ENCODE measurements at places on chromosomes 16 and 17.

- no peak for DNase-seq
These were observed 421.8 kb downstream of the UTP18 start for GRCh38 chr17:51682115-51682514.

GRCh38 chr17:77869665-77870132 lies 88.8 kb upstream of the TNRC6C start:
- DNase-seq, result no peak

DNA sequence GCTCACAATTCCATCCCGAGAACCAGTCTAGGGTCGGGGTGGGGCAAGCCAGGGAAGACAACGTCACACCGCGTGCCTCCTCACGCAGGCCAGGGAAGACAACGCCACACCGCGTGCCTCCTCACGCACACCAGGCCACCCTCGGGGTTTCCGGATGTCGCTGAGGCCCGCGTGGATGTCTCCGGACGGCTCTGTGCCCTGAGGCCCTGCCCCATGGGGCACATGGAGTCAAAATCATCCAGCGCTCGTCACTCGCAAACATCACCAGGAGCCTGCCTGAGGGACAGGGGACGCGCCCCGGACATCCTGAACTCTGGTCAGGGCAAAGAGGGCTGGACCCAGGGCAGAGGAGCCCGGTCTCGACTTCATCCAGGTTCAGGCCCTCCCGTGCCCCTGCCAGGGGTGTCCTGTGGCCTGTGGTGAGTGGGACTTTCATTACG lies 3.7 kb downstream of the TMEM204 start:
- DNase-seq, result no peak

- no peak for DNase-seq
These were observed 609.9 kb upstream of the RBFOX1 start for GRCh38 chr16:6722786-6723185.

GRCh38 chr17:30170415-30170987 lies 53.9 kb downstream of the NSRP1 start:
- DNase-seq, result no peak

DNA sequence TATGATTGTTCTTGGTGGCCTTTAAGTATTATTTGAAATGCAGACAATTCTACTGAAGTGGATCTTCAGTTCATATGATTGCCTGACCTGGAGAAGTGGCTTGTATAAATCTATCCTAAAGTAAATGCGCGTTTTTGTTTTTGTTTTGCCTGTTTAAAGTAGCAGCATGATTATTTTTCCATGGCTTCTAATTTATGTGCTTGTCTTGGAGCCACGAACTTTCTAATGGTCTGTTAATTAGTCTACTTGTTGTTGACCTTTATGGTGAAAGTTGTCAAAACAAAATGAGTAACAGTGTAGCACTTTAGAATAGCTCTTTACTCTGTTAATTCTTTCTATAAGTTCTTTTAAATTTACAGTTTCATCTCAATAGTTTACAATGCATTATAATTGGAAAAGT lies 1.7 kb downstream of the PRKAR1A start:
- no peak for DNase-seq

DNA sequence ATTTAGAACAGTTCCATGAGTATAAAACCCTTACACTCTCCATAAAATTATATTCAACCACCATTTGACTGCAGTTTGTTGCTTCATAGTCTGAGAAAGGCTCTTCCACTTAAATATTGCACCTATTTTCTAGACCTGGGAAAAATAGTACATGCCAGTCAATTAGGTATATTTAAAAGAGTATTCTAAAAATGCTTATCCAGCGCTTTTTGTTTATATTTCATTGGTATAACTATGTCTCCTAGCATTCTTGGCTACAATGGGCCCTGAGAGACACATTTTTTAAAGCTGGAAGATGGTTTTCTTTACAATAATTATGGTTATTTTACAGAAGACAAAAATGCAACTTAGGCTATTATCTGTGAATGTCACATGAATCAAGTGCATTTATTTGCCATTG lies 439.4 kb downstream of the KCNJ18 start:
- no peak for DNase-seq

GRCh38 chr17:37605813-37606505 lies 3.3 kb downstream of the SYNRG start:
- DNase-seq, result no peak

GRCh38 chr16:30005341-30006094 lies 5.3 kb downstream of the DOC2A start:
- DNase-seq, result peak; percentile 51

DNA sequence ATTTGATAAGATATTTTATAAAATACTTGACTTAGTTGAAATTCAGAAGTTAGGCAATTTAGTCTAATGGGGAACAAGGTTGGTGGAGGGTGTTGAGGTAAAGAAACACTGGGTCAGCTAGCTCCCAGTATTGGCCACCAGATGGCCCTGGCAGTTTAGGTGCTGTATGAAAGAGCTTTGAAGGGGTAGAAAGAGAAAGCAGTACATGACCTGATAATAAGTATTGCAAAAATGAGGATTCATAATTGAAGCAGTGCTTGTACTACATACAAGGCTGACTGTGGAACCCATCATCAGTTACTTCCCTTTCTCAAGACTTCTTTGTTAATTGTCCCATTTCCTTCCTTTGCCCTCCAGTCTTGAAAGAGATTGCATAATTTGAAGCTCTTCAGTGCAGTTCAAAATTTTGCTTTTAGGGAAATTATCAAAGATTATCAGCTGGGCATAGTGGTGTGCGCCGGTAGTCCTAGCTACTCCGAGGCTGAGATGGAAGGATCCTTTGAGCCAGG lies 29.4 kb downstream of the TANC2 start:
- DNase-seq, result no peak

DNA sequence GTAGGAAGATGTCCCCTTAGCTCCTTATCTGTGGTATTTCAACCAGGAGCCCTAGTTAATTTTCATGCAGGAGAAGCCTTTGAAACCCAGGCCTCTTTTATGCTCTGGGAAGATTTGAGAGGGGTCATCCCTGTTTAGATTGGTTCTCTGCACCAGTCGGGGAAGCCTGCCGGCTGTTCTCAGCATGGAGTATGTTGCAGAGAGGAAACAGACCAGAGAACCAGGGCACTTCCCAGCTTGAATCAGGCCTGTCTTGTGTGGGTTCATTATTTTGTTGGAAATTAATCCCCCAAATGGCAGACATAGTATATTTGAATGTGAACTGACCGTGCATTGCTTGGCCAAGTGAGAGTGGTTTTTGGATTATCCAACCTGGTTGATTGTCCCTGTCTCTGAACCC lies 1082.1 kb upstream of the RBFOX1 start:
- DNase-seq, result no peak

DNA sequence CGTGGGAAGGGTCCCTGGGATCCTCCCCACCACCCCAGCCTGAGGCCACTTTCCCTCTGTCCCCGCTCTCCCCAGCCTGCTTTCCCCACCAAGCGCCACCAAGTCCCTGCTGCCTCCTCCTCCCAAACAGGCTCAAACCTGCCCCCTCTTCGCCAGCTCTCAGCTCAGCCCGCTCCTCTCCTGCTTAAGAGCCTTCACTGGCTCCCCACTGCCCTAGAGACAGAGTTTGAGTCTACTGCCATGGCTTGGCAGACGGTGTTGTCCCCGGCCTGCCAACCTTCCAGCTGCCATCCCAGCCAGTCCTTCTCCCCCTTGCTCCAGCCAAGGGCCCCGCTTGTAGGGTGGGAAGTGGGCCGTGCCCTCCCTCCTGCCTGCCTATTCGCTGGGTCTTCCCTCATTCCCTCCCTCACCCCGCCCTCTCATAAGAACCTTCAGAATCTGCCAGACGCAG lies 11.1 kb downstream of the IL4R start:
- no peak for DNase-seq

DNA sequence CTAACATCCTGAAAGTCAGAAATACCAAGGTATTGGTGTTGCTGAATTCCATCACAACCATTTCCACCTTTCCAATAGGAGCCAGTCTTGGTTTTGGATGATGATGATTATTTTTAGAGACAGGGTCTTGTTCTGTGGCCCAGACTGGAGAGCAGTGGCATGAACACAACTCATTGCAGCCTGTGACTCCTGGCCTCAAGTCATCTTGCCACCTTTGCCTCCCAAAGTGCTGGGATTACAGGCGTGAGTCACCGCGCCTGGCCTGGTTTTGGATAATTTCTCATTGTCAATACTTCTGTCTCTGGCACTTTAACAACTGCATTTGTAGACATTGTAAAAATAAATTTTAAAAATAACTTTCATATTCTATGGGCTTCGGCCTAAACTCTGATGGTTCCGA lies 22.6 kb downstream of the STAT5B start:
- DNase-seq, result no peak

- DNase-seq, result peak; percentile 36
These were observed 1.8 kb downstream of the ZACN start for GRCh38 chr17:76080768-76081287.

DNA sequence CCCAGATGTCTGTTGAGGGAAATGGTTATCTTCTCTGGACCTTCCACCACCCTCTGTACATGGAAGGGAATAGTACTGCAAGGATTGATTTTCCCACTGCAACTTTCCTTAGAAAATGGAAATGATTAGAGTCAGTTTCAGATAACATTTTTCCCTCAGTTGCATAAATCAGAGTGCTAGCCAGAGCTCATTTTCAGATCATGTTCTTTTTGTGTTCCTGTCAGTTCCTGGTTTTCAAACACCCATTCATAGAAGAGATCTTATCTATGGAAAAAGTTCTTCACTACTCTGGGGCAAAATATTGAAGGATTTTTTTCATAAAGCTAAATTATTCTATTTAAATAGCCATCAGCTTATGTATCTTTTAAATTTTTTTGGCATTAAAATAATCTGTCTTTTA lies 11.7 kb upstream of the COX10 start:
- no peak for DNase-seq

DNA sequence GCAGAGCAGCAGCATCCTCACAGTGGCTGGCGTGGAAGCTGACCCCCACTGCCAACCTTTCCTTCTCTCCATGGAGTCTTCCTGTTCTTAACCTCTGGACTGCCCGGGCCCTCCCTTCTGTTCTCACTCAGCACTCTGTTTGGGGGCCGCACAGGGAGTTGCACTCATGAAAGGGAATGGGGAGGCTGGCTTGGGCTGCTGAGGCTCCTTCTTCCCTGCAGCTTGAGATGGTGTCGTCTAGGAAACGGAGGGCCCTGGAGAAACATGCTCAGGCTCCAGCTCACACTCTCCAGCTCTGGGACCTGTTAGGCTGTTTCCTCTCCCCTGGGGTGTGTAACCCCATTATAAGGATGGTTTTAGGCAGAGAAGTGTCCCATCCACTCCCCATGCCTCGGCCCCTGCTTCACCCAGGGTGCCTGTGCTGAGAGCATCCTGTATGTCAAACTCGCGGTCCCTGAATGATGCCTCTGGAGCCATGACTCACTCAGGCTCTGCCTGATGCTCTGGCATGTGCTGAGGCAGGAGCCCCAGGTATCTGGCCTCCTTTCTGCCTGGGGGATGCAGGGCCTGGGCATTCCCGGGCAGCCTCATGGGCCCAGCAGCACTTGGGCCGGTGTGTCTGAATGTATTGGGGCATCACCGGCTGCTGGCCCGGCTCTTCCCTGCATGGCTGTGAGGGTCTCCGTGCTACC lies 18.9 kb downstream of the TMEM94 start:
- DNase-seq, result no peak

- DNase-seq, result no peak
These were observed 9.1 kb downstream of the MYH11 start for GRCh38 chr16:15847611-15848175.

- no peak for DNase-seq
These were observed 1.4 kb upstream of the MILR1 start for GRCh38 chr17:64447526-64447925.

GRCh38 chr17:83160443-83161297 lies 81.3 kb downstream of the METRNL start:
- no peak for DNase-seq

GRCh38 chr17:80952291-80952690 lies 39.4 kb upstream of the CHMP6 start:
- no peak for DNase-seq

DNA sequence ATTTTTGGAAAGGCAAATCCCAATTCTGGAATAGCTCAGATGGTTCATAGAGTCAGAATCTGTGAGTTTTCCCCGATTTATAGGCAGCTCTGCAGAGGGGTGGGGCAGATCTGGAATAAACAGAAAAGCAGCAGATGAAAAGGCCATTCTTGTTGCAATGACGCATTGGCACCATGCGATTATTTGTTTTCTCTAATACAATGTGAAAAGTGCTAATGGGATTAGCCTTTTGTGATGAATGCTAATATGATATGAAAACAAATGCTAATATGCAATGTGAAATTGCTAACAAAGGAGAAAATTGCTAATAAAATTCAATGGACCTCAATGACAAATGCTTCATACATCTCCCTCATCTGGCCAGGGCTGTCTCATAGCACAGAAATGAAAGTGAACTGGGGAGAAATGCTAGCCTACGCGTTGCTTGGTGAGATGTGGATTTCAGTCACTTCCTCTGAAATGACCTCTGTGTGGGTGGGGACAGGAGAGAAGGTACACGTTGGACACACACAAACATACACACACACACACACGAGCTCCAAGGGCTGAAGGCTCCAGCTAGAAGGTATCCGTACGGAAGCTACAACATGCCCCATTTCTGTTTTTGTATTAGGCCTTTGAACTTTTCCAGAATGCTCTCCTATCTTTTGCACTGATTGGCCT lies 394.5 kb downstream of the XYLT1 start:
- no peak for DNase-seq

DNA sequence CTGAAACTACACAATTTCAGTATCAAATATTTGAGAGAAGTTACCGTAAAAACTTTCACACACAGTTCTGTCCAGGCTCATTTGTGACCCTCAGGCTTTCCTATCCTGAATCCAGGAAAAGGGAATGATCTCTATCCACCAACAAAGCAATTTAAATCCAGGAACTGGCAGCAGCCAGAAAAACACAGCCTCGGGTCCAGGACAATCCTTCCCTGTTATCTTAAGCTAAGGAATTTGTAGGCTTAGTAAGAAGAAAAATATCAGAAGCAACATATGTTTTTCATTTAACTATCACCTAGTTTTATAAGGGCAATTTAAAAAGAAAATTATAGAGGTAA lies 47.1 kb downstream of the TEX2 start:
- no peak for DNase-seq

- no peak for DNase-seq
These were observed 7.4 kb upstream of the PMFBP1 start for GRCh38 chr16:72179204-72179970.

DNA sequence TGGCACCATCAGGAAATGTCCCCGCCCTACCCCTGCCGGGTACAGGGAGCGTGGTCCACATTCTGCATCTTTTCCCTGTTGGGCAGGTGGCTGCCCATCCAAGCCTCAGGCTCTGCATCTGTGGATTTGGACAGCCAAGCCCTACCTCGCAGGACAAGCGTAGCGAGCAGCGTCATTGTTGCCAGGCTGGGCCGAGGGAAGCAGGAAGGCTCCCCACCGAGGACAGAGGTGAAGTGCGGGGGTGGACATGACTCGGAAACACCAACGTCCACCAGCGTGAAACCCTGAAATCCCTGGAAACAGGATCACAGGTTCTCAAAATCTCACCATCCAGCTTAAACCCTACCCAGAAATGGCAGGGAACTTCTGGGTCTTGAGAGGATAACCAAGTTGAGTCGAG lies 73.6 kb downstream of the SOCS1 start:
- no peak for DNase-seq

DNA sequence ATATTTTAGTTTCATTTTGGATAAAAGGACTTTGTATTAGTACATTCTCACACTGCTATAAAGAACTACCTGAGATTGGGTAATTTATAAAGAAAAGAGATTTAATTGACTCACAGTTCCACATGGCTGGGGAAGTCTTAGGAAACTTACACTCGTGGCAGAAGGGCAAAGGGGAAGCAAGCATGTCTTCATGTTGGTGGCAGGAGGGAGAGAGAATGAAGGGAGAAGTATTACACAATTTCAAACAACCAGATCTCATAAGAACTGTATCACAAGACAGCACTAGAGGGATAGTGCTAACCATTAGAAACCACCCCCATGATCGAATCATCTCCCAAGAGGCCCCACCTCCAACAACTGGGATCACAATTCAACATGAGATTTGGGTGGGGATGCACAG lies 142.9 kb downstream of the USP31 start:
- DNase-seq, result no peak

Data from DMS79 treated with DMSO at 0.1 percent for 48 hours (cell line).